ENCODE measurements at places on chromosomes 16 and 17. TPM values are rescaled to one million over a fixed set of nuclear protein-coding genes. Genes with fewer than 3 reads are reported as not detected.

The NUP88 gene
- total RNA-seq, result 118 TPM

The PRR15L gene
- total RNA-seq, result not detected

The DDX52 gene
- total RNA-seq, result 31.7 TPM

The SULT1A2 gene
- total RNA-seq, result not detected

DNA sequence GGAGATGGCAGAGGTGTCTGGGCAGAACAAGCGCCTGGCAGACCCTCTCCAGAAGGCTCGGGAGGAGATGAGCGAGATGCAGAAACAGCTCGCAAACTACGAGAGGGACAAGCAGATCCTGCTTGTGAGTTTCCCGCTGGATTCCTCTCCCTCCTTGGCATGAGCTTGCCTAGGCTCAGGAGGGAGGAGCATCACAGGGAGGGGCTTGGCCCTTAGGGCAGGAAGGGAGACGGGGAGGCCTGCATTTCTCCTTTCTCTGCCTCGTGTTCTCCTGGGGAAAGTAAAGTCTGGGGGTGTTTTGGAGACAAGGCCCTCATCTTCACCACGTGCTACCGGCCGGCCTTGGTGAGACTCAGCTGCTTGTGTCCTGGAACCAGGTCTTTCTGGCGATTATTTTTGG is 18.0 kb upstream of the DBNDD1 start:
- no peak overlapping the region for H3K27ac ChIP-seq
- H3K4me1 ChIP-seq, result peaks cover 5% of the 10 kb centered on the region
- H3K4me3 ChIP-seq, result no peak overlapping the region
- H3K27me3 ChIP-seq, result no peaks in the 10 kb centered on the region
- no peak for DNase-seq

- no peak for DNase-seq
- no peak overlapping the region for H3K4me3 ChIP-seq
- H3K27ac ChIP-seq, result no peak overlapping the region
- no peaks in the 10 kb centered on the region for H3K36me3 ChIP-seq
Measured at GRCh38 chr17:57006040-57006439, 28.1 kb downstream of the SCPEP1 start.

- H3K4me3 ChIP-seq, result no peak overlapping the region
- H3K36me3 ChIP-seq, result no peaks in the 10 kb centered on the region
- no peak for DNase-seq
- no peak overlapping the region for H3K27ac ChIP-seq
- no peaks in the 10 kb centered on the region for H3K27me3 ChIP-seq
Measured at GRCh38 chr17:63033142-63033541, 67.1 kb downstream of the TANC2 start.

- no peak for DNase-seq
- no peak overlapping the region for H3K4me3 ChIP-seq
- H3K36me3 ChIP-seq, result no peaks in the 10 kb centered on the region
- H3K4me1 ChIP-seq, result peaks cover 35% of the 10 kb centered on the region
- H3K27ac ChIP-seq, result peak overlapping the region; percentile 9
Measured at GRCh38 chr17:27810211-27810901, 10.0 kb upstream of the NOS2 start.

All from T-helper 17 cell (primary cell).